Dermis microvascular lymphatic vessel endothelial cell (primary cell): ENCODE measurements at places on chromosomes 3 and 15. TPM values are rescaled to one million over a fixed set of nuclear protein-coding genes. Genes with fewer than 3 reads are reported as not detected.

Gene MESP1
- under 0.01 and 0.13 TPM in 2 replicates for total RNA-seq

- DNase-seq, result no peak
Measured at GRCh38 chr3:71080517-71081083, 502.9 kb downstream of the FOXP1 start.

- DNase-seq, result peak; percentile 14
Measured at GRCh38 chr3:53938645-53939044, 47.0 kb upstream of the SELENOK start.

DNA sequence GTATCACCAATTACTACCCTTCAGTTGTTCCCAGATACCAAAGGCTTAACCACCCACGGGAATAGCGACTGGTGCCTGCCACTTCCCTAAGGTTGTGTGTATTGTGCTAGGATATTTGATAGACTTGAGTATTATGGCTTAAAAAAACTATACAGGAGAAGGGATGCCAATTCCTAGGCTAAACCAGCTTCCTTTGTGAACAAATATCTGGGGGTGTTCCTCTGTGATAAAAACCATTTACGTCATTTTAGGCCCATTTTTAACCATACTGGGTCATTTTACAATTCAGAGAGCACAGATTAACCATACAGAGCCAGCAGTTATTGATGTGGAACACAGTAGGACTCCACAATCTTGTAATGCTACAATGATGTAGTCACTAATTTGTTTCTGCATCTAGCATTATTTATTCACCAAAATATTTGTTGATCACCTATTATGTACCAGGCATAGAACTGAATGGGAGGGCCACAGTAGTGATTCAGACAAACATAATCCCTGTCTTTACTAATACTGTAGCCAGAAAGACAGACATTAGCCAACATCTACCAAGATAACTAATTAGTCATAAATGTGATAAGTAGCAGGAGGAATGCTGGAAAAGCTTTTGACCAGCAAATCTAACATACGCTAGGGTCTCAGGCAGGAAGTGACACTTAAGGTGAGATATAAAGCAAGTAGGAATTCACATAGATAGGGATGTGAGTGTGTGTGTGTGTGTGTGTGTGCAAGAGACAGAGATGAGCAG is 184.8 kb downstream of the MECOM start:
- DNase-seq, result no peak

GRCh38 chr3:188956839-188957489 is 214.8 kb upstream of the TPRG1 start:
- DNase-seq, result peak; percentile 43

DNA sequence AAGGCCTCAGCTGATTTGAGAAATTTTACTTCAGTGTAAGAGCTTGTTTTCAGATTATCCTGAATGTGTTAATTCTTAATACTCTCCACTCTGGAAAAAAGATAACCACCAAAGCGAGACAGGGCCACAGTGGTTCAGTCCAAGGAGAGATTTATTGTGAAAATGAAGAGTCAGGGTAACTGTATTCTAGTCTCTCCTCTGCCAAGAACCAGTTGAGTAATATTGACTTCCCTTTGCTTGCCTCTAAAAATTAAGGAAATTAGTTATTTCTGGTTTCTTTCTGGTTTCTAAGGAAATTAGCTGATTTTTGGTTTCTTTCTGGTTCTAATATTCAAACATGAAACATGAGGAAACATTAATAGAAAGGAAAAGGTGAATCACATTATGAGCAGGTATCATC is 34.9 kb downstream of the PPP1R2 start:
- no peak for DNase-seq

Gene C3orf80
- not detected in 2 replicates for total RNA-seq

GRCh38 chr15:73624530-73624929 is 8.7 kb downstream of the NPTN start:
- DNase-seq, result no peak

Gene UROC1
- total RNA-seq, result not detected in 2 replicates
